Spleen (tissue), 13 donors: ENCODE measurements at places on chromosomes 11 and 22. TPM values are rescaled to one million over a fixed set of nuclear protein-coding genes. Genes with fewer than 3 reads are reported as not detected.

SERGEF gene
- 38.9 TPM for total RNA-seq

OR51B2 gene
- not detected for total RNA-seq

HTR3B gene
- total RNA-seq: not detected

TEX54 gene
- total RNA-seq: not detected

AIFM3 gene
- total RNA-seq: 3.7 TPM

IL18 gene
- 61.2 TPM for total RNA-seq

MS4A7 gene
- total RNA-seq: 397 TPM

GGTLC3 gene
- total RNA-seq: not detected

PRODH gene
- not detected for total RNA-seq

SCGB2A2 gene
- not detected for total RNA-seq

KCNJ1 gene
- not detected for total RNA-seq

YWHAH gene
- total RNA-seq: 88.4 TPM

LMNTD2 gene
- 10.1 TPM for total RNA-seq

KCNQ1 gene
- total RNA-seq: 21.6 TPM

SH3BP1 gene
- 73.9 TPM for total RNA-seq

ST14 gene
- total RNA-seq: 12.4 TPM

IGLL1 gene
- total RNA-seq: not detected

SSH3 gene
- total RNA-seq: 27.6 TPM

CAVIN3 gene
- 35.6 TPM for total RNA-seq

ADM2 gene
- total RNA-seq: 1.2 TPM

OR4C5 gene
- not detected for total RNA-seq

PGM2L1 gene
- total RNA-seq: 6.4 TPM

ELFN2 gene
- 0.19 TPM for total RNA-seq

OR8G5 gene
- total RNA-seq: not detected

MRPL16 gene
- 52.5 TPM for total RNA-seq

TMEM225 gene
- total RNA-seq: not detected

YPEL4 gene
- total RNA-seq: 2.9 TPM

UCP3 gene
- 2.0 TPM for total RNA-seq
